Astrocyte (in vitro differentiated cells and primary cell): ENCODE measurements at places on chromosomes 7 and 10. TPM values are rescaled to one million over a fixed set of nuclear protein-coding genes. Genes with fewer than 3 reads are reported as not detected.

Gene OGDHL
- 1.2 and 1.9 TPM in 2 replicates for total RNA-seq

Gene PTER
- total RNA-seq = 2.5 and 2.6 TPM in 2 replicates

GRCh38 chr7:154906201-154906600 lies 96.7 kb downstream of the PAXIP1 start:
- no peak for DNase-seq

Gene UCN3
- not detected in 2 replicates for total RNA-seq

Gene ELOVL3
- 0.48 and 0.62 TPM in 2 replicates for total RNA-seq
